Cerebellum (tissue), 4 donors: ENCODE measurements at places on chromosomes 5 and 9.

DNA sequence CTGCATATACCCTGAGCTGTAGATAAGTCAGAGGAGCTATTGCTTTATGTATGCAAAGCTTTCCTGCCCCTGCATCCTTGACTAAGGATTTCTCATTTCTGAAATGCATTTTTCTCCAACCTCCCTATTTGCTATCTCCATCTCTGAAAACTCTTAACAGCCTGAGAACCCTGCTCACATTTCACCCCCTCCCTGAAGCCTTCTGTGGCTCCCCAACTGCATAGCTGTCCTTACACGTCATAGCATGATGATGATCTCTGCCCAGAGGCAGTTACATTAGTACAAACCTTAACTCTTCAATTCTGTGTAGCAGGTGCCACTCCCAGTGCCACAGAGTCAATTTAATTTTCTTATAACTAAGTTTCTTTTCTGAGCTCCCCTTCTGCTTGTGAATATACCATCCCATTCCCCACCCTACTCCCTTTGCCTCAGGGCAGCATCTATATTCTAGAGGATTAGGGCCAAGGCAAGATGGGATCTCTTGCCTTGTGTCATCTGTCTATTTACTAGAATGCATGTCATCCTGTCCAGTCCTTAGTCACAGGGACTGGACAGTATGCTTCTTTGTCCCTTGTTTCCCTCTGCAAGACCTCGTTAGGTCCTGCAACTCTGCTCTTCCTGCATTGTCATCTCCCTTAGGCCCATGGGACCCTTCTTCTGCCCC, 149.7 kb upstream of the SPRY4 start:
- DNase-seq: no peak

DNA sequence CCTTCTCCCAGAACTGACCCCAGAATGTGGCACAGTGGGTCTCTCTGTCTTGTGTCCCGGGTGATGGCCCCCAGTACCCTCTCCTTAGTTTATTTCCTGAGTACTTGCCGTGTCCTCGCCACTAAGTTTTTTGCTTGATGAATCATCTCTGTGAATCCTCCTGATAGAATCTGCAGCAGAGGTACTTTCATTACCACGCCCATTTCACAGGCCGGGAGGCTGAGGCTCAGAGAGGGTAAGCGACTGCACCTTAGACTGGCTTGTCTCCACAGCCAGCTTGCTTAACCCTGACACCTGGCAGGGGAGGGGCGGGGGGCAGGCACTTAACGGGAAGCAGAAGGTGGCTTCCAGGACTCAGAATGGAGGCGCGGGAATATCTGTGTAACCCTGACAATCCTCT, 7.9 kb upstream of the IER5L start:
- no peak for DNase-seq

- DNase-seq: no peak
These were observed 91.7 kb upstream of the FAM169A start for GRCh38 chr5:74957906-74958305.

GRCh38 chr5:139696894-139697658, 48.9 kb downstream of the CXXC5 start:
- DNase-seq: peak; percentile 73

- no peak for DNase-seq
These were observed 298.9 kb upstream of the EDIL3 start for GRCh38 chr5:84683594-84683993.

- no peak for DNase-seq
These were observed 20.0 kb downstream of the GBGT1 start for GRCh38 chr9:133143639-133144141.

DNA sequence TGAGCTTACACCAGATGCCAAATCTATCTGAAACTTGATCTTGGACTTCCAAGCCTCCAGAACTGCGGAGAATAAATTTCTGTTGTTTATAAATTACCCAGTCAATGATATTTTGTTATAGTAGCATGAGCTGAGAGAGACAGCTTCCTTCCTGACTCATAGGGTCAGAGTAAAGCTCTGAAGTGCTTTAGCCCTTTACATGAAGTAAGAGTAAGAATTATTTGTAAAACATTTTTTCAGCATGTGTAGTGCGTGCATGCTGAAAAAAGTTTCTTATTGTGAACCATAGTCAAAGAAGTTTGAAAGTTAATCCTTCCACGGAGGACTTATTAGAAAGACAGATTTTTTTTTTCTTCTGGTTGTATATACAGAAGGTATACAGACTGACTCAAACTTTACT, 172.4 kb downstream of the DMRT2 start:
- no peak for DNase-seq
